Stimulated activated CD4-positive, alpha-beta T cell treated with anti-CD3 and anti-CD28 coated beads, Interleukin-15, amount 100 ng/mL, for 24 hours (primary cell): ENCODE measurements at places on chromosomes 16 and 17.

DNA sequence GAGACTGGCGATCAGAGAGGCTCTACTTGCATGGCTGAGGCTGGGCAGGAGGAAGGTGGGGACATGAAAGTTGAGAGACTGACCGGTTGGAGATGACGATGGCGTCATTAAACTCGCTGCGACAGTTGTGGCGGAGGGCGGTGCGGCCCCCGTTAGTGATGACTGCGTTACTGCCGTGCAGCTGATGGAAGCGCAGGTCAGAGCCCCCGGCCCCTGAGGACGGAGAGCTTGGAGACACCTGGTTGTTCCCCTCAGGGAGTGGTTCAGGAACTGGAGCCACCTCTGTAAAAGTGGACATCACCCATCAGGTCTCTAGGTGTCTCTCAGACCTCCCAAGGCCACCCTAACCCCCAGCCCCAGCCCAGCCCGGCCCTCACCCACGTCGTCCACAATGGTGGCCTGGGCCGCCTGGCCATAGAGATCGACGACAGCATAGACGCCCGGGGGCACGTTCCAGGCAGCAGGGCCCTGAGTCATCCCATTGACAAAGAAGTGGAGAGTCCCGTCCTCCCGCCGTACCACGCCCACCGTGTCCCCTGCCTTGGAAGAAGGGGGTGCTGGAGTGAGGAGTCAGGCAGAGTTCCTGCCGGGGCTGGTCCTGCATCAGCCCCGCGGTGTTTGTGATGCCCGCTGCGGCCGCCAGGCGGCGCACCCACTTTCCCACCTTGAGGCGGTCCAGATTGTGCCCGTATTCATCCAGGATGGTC lies 5.3 kb downstream of the NEURL4 start:
- DNase-seq, result peak; percentile 72

- no peak for DNase-seq
Measured at GRCh38 chr17:77316191-77316641, 175.4 kb downstream of the SEC14L1 start.

DNA sequence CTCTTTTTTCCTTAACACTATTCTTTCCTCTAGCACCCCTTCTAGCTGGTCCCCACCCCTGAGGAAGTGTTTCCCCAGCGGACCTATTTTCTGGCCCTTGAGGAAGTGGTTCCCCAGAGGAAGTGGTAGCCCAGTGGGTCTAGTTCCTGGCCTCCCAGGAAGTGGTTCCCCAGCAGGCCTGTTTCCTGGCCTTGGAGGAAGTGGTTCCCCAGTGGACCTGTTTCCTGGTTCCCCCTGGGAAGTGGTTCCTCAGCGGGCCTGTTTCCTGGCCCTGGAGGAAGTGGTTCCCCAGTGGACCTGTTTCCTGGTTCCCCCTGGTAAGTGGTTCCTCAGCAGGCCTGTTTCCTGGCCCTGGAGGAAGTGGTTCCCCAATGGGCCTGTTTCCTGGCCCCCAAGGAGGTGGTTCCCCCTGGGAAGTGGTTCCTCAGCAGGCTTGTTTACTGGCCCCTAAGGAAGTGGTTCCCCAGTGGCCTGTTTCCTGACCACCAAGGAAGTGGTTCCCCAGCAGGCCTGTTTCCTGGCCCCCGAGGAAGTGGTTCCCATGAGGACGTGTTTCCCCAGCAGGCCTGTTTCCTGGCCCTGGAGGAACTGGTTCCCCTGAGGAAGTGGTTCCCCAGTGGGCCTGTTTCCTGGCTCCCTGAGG lies 58.3 kb downstream of the NTN1 start:
- peak; percentile 14 for DNase-seq

GRCh38 chr17:59149841-59150511 lies 5.0 kb downstream of the SKA2 start:
- DNase-seq, result no peak

DNA sequence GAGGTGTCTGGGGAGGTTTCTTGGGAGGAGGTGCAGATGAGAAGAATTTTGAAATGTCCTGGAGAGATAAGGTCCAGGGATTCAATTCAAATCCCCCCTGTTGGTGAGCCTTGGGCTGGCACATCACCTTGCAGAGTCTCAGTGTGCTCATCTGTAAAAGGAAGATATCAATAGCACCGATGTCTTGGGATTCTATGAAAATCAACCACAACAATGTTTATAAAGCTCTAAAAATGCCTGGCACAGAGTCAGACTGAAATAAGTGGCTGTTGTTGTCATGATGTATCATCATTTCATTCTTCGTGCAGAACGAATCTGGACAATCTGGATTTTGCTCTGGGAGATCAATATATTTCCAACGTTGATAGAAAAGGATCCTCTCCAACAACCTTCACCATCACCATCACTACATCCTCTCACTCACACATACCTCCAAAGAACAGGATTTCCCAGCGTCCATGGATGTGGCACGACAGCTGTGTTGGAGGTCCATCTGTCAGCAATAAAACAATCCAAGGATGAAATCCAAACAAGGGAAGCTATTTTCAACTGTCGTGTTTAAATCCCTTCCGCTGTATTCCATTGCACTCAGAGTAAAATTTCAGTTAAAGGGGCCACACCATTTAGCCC lies 393.7 kb upstream of the DYNLRB2 start:
- no peak for DNase-seq

DNA sequence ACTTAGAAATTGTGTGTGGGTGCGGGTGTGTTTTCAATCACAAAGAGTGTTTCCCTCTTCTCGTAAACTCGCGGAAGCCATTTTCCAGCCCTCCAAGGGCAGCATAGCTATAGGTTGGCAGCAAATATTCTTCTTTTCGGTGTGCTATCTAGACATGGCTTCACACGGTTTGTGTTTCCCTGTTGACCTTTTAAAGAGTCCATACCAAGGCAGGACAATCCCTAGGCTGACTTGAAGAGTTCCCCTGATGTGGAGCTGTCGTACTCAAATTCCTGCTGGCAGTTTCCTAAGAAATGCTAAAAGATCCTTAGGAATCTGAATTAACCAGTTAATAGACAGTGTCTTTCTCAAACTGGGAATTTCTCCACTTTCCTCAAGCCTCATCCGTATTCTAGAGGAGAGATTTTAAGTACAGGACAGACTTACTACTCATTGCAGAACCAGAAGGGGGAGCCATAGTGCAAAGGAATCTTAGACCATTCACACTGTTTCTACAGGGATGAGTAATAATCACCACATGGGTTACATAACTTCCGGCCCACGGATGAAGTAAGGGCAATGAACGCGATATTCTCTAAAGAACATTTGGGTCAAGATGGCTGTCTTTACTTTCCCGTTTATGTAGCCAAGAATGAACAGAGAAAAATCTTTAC lies 288.6 kb upstream of the ELAC2 start:
- DNase-seq, result peak; percentile 6

GRCh38 chr16:19071811-19072777 lies 4.7 kb downstream of the COQ7 start:
- DNase-seq, result peak; percentile 75

- DNase-seq, result no peak
Measured at GRCh38 chr17:82805823-82806222, 34.0 kb downstream of the ZNF750 start.

DNA sequence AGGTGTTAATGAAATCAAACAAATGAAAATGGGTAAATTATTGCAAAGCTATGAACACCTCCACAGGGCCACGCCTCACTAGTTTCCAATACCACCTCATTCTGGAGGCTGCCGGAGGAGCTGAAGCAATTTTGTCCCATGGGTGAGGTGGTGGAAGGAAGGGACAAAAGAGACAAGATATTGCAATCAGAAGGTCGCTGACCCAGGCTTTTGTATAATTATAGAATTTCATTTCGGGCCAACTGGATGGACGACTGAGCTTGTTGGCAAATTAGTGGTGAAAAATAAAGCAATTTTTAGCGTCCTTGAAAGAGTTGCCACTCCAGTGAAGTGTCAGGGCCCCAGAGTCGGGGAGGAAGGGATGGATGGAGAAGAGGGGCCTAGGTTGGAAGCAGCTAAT lies 147.9 kb downstream of the CYLD start:
- DNase-seq, result no peak

GRCh38 chr16:89095491-89095951 lies 1.9 kb downstream of the ACSF3 start:
- DNase-seq, result no peak

DNA sequence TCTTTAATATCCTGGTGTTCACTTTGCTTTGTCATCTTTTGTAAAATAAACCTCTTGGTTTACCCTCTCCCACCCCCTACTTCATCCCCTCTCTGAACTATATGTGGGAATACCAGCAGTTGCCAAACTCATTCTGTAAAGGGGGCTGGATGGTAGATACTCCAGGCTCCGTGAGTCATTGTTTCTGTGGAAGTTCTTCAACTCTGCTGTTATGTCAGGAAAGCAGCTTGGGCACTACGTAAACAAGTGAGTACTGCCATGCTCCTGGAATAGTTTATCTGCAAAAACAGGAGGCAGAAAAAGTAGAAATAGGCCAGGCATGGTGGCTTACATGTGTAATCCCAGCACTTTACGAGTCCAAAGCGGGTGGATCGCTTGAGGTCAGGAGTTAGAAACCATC lies 17.6 kb downstream of the MVP start:
- DNase-seq, result no peak

DNA sequence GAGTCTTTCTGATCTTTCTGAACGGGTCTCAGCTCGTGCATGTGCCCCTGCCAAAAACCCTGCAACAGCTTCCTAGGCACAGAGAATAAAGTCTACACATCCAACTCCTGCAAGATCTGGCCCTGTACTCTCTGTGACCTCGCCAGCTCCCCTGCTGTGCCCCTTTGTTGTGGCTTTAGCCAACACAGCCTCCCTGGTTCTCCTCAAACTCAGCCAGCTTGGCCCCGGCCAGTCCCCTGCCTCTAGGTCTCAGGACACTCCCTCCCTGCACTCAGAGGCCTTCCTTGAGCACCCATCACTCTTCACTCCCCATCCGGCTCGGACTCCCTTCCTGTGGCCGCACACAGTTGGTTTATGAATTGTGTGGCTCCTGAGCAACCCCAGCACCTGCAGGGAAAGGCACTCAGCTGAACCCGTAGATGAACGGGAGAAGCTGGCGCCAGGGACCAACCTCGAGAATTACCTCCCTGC lies 1.4 kb downstream of the CEP131 start:
- DNase-seq, result no peak
